ENCODE measurements at places on chromosomes 7 and 10.

DNA sequence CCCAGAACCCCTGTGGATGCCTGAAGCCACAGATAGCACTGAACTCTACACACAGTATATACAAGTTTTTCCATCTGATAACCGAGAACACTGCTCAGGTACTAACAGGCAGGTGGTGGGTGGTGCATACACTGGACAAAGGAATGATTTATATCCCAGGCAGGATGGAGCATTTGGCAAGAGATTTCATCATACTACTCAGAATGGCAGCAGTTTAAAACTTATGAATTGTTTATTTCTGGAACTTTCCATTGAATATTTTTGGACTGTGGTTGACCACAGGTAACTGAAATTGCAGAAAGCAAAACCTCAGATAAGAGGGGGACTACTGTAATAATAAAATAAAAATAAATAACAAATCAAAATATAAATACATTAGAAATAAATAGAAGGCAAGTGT lies 10.9 kb upstream of the KCNMA1 start:
- DNase-seq: no peak

GRCh38 chr7:5541087-5541992 lies 117.7 kb upstream of the TNRC18 start:
- no peak for DNase-seq

DNA sequence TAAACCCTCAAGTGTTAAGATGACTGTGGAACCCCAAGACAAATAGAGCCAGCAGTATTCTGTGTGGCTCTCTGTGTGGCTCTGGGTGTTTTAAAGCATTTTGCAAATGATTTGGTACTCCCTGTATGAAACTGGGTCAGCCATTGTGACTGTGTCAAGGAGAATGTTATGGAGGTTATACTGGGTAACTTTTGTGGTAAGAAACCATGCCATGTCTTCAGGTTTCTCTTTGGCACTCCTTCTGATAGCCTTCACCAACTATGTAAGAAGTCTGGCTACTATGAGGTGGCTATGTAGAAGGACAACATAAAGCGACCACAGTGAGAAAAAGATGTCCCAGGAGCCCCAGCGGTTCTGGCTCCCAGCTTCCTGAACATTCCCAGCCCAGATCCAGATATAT lies 226.6 kb upstream of the RHOBTB1 start:
- no peak for DNase-seq

DNA sequence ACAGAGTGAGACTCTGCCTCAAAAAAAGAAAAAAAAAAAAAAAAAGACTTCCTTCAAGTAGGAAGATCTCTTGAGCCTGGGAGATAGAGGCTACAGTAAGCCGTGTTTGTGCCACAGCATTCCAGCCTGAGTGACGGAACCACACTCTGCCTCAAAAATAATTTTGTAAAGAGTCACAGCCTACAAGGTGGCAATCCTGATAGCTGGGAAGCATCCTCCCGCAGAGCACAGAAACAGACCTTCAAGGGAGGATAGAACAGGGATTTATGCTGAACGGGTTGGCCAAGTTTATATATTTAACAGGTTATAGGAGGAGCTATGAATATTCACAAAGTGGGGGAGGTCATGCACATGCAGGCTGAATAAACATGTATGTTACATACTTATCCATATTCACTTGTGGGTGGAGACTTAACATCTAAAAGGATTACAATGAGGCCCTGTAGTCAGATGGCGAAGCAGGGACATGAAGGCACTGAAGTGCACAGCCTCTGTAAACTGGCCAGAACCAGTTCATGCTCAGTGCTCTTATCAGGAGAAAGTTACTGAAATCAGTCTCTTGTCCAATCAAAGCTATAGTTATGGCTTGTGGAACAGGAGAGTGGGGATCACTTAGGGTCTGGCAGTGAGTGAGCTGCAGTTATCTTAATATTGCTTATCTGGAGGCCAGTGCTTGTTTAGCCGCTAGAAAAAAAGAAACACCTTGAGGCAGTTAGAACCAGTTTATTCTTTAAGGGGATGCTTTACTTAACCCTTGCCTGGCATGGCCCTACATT lies 6.8 kb downstream of the LMBR1 start:
- DNase-seq: no peak

DNA sequence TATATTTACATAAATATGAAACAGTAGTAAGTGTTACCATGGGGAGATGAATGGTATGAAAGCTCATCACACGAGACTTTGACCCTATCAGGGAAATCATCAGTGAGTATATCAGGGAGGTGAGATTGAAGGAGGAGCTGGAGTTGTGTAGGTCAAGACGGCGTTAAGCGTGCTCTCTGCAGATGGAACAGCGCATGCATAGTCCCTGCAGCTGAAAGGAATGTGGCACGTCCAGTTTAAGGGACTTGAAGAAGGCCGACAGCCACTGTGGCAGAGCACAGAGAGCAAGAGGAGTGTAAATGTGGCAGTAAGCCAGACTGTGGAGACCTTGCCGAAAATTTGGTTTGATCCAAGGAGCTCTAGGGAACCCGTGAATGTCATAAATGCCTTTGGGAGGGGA lies 38.9 kb downstream of the POU6F2 start:
- no peak for DNase-seq

DNA sequence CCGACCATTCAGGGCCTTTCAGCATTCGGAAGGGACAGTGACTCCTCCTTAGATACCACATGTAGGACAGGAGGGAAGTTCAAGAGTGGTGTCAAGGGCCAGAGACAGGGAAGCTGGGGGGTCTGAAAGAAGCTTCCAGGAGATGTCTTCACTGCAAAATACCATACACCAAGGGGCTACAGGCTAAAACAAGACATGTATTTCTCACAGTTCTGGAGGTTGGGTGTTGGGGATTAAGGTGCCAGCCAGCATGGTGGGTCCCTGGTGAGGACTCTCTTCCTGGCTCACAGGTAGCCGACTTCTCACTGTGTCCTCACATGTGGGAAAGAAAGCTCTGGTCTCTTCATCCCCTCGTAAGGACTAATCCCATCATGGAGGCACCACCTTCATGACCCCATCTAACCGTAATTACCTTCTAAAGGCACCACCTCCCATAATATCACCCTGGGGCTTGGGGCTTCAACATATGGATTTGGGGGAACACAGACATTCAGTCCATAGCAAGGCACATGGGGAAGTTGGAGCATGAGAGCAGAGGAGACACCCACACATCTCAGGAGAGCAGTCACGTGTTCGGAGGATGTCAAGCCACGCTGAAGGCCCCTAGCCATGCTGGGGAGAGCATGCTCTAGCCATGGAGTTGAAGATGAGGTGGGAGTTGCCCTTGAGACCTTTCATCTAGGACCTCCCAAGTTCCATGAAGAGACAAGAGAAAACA lies 73.9 kb upstream of the GDF10 start:
- no peak for DNase-seq
